ENCODE measurements at places on chromosomes 1 and 21. TPM values are rescaled to one million over a fixed set of nuclear protein-coding genes. Genes with fewer than 3 reads are reported as not detected.

GRCh38 chr1:246681900-246682895, 42.0 kb upstream of the SCCPDH start:
- H3K4me1 ChIP-seq = no peaks in the 10 kb centered on the region
- H3K4me3 ChIP-seq = no peak overlapping the region
- no peak for DNase-seq
- no peaks in the 10 kb centered on the region for H3K27me3 ChIP-seq
- no peak overlapping the region for H3K27ac ChIP-seq
- H3K36me3 ChIP-seq = no peaks in the 10 kb centered on the region

DNA sequence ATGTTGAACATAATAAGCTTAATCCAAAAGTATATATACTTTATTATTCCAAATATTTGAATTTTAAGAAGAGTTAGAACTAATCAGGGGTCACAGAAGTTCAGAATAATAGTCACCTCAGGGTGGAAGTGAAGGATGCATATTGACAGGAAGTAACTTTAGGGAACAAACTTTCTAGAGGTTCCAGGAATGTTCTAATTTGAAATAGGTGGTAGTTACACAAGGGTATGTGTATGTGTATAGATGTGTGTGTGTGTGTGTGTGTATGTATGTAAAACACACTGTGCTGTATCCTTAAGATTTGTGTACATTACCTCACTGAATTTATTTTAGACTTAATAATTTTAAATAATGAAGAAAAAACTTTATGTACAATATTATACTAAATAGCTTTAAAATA, 110.4 kb downstream of the ACBD6 start:
- no peak overlapping the region for H3K4me3 ChIP-seq
- no peaks in the 10 kb centered on the region for H3K27me3 ChIP-seq
- no peak for DNase-seq
- H3K4me1 ChIP-seq = no peaks in the 10 kb centered on the region
- no peaks in the 10 kb centered on the region for H3K36me3 ChIP-seq

PCBP3 gene
- not detected for total RNA-seq

- no peak overlapping the region for H3K4me3 ChIP-seq
- H3K36me3 ChIP-seq = no peaks in the 10 kb centered on the region
- DNase-seq = no peak
- peaks cover 16% of the 10 kb centered on the region for H3K4me1 ChIP-seq
- H3K27ac ChIP-seq = peak overlapping the region; percentile 80
- H3K27me3 ChIP-seq = no peaks in the 10 kb centered on the region
Measured at GRCh38 chr1:64172458-64172983, 30.9 kb upstream of the UBE2U start.

DNA sequence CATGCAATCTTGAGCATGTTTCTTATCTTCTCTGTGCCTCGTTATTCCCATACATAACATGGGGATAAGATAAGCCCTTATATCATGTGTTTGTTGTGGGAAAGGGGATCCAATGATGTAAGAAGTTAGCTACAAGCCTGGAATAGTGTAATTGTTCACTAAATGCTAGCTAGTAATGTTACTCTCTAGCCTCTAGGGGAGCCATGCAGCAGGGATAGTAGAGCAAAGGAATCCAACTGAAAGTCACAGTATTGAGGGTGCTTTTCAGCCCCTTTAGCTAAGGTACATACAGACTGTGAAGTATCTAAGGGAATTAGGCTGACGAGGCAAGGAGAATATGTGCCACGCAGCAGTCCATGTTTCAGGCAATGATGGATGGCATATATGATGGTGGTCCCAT, 46.9 kb downstream of the IL23R start:
- no peaks in the 10 kb centered on the region for H3K4me1 ChIP-seq
- H3K27ac ChIP-seq = no peak overlapping the region
- no peak overlapping the region for H3K4me3 ChIP-seq
- H3K27me3 ChIP-seq = no peaks in the 10 kb centered on the region
- H3K36me3 ChIP-seq = no peaks in the 10 kb centered on the region

DNA sequence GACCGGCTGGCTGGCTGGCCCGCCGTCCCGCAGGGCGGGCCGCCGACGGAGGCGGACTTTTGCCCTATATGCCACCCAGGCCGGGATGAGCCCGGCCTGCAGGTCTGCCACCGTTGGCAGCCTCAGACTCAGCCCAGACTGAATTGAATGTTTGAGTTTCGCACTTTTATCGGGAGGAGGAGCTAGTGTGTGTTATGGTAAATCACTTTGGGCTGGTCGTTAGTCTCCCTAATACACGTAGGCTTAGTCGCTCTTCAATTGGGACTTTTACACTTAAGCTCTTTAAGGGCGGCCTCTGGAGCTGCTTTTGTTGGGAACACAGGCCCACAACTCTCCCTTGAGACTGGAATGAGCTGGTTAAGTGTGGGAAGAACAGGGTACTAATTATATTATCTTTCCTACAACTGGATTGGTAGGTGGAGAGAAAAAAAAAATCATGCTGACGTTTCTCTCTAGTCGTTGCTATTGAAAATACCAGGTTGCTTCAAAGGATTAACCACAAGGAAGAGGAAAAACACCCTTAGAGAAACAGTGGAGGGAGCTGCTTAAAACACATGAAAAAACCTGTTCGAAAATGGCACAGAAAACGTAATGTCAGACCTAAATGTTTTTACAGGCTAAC, 1.4 kb upstream of the IRF2BP2 start:
- no peak for DNase-seq
- H3K27ac ChIP-seq = peak overlapping the region; percentile 94
- H3K4me1 ChIP-seq = peaks cover 32% of the 10 kb centered on the region
- peak overlapping the region; percentile 66 for H3K4me3 ChIP-seq
- H3K36me3 ChIP-seq = peaks cover 23% of the 10 kb centered on the region
- H3K27me3 ChIP-seq = no peaks in the 10 kb centered on the region

GRCh38 chr1:225888898-225889601, at the start of gene LEFTY1:
TSS of gene LEFTY1 (minus strand) at chr1:225889146. CDS start at chr1:225889066, 80 bp downstream.
- H3K36me3 ChIP-seq = no peaks in the 10 kb centered on the region
- DNase-seq = no peak
- no peak within 1 kb of the TSS for H3K4me3 ChIP-seq
- no peaks in the 10 kb centered on the region for H3K4me1 ChIP-seq
- no peaks in the 10 kb centered on the region for H3K27me3 ChIP-seq
- no peak within 1 kb of the TSS for H3K27ac ChIP-seq

DNA sequence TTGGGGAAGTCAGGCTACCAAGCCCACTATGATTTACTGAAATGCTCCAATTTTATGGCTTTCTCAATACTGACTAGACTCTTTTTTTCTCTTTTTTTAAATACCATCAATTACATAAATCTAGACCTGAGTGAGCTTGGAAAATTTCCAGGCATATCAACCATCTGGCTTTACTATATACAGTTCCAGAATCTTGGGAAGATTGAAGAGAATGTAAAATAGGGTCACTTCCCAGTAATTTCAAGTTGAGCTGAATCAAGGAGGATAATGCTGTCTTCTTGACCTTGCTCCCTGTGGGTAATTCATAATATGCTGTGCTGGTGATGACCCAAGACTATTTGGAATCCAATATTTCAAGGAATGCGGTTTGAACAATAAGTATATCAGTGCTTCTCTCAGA, 108.1 kb downstream of the MAP3K21 start:
- H3K27ac ChIP-seq = no peak overlapping the region
- H3K36me3 ChIP-seq = no peaks in the 10 kb centered on the region
- no peak overlapping the region for H3K4me3 ChIP-seq
- H3K4me1 ChIP-seq = no peaks in the 10 kb centered on the region
- no peaks in the 10 kb centered on the region for H3K27me3 ChIP-seq
- DNase-seq = no peak

DNA sequence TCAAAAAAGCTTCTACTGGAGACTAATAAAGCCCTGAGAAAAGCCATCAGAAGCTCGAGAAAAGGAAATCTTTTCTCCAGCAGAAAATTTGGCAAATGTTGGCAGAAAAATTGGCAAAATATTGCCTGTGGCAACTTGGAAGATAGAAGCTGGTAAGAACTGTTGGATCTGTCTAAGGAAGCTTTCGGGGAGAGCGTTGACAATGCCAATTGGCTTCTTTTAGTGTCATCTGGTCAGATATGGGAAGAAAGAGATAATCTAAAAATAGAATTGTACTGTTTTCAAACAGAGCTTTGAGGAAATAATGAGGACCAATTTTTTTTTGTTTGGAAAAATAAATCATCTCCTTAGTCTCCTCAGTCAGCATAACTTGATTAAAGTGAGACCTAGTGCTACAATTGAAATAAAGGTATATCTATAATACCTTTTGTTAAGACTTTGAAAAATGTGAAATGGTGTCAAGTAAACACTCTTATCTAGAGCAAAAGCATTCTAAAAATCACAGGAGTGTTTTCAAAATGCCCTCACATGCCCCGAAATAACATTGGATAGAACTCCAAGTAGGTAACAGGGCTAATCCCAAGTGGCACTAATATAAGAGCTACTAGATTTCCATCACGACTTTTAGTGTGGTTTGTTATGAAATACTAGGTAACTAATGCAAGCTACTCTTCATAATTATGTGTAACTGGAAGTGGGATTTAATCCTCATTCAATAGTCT, 882.2 kb upstream of the B3GALT2 start:
- no peaks in the 10 kb centered on the region for H3K4me1 ChIP-seq
- no peaks in the 10 kb centered on the region for H3K36me3 ChIP-seq
- H3K27ac ChIP-seq = no peak overlapping the region

GBP5 gene
- not detected for total RNA-seq

DNA sequence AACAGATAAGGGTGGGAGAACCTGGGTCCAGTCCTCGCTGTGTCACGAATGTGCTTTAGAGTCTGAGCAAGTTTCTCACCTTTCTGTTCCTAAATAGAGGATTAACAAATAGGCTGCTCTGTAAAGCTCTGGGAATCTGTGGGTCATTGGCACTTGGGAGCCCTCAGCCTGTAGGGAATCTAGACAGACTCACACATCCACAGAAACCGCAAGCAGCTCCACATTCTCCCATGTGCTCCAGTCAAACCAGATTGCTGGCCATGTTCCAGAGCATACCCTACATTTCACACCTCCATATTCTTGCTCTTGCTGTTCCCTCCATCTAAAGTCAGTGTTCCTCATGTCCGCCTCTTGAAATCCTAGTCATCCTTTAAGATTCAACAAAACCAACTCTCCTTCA, 7.8 kb upstream of the AHCYL1 start:
- no peak overlapping the region for H3K4me3 ChIP-seq
- DNase-seq = no peak
- peak overlapping the region; percentile 2 for H3K27ac ChIP-seq
- H3K4me1 ChIP-seq = no peaks in the 10 kb centered on the region
- H3K36me3 ChIP-seq = no peaks in the 10 kb centered on the region

SPOCD1 gene
- 30.7 TPM for total RNA-seq

MAP3K21 gene
- total RNA-seq = 2.6 TPM

- H3K27me3 ChIP-seq = no peaks in the 10 kb centered on the region
- no peak overlapping the region for H3K4me3 ChIP-seq
- H3K27ac ChIP-seq = no peak overlapping the region
- no peaks in the 10 kb centered on the region for H3K4me1 ChIP-seq
- no peaks in the 10 kb centered on the region for H3K36me3 ChIP-seq
- no peak for DNase-seq
Measured at GRCh38 chr1:14568716-14569355, 29.6 kb upstream of the KAZN start.

DNA sequence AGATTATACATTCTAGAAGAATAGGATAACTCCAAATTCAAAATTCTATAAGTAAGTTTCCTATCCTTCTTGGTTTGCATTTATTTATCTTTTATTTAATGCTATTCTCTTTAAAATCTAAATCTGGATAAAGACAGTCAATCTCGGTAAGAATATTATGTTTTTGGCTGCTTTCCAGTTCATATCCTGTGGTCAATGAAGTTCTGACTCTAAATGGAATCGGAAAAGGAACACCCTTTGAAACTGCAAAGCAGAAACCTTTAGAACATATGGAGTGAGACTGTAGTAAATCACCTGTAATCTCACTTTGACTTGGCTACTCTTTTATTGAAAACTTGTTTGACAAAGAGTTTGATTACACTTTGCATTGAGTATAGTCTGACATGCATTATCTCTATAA, 85.2 kb downstream of the KIFAP3 start:
- DNase-seq = no peak
- no peak overlapping the region for H3K4me3 ChIP-seq
- H3K27me3 ChIP-seq = no peaks in the 10 kb centered on the region
- H3K4me1 ChIP-seq = no peaks in the 10 kb centered on the region

DNA sequence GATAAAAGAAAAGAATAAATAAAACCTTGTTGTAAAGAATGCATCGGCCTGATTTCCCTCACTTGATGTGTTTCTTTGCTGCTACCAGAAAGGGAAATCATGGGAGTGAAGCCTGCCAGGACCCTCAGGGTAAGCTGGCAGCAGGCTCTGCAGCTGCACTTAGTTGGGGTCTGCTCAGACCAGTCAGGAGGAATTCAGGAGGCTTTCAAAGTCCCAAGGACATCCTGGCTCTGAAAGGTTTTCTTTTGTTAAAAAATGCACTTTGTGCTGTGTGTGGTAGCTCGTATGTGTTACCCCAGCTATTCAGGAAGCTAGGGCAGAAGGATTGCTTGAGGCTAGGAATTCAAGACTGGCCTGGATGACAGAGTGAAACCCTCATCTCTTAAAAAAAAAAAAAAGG, 254.8 kb downstream of the ZNF648 start:
- no peaks in the 10 kb centered on the region for H3K4me1 ChIP-seq
- H3K27ac ChIP-seq = no peak overlapping the region
- H3K36me3 ChIP-seq = no peaks in the 10 kb centered on the region
- no peak for DNase-seq
- H3K27me3 ChIP-seq = no peaks in the 10 kb centered on the region
- no peak overlapping the region for H3K4me3 ChIP-seq

DNA sequence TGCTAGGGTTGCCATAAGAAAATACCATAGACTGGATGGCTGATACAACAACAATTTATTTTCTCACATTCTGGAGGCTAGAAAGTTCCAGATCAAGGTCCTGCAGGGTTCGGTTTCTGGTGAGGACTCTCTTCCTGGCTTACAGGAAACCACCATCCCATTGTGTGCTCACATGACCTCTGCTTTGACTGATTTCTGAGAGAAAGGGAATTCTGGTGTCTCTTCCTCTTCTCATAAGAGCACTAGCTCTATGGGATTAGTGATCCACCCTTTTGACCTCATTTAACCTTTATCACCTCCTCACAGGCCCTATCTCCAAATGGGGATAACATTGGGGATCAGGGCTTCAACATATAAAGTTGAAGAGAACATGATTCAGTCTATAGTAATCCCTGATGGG, 47.5 kb downstream of the MRPL39 start:
- no peak overlapping the region for H3K27ac ChIP-seq
- H3K36me3 ChIP-seq = no peaks in the 10 kb centered on the region
- H3K4me3 ChIP-seq = no peak overlapping the region
- DNase-seq = no peak
- H3K4me1 ChIP-seq = no peaks in the 10 kb centered on the region
- H3K27me3 ChIP-seq = no peaks in the 10 kb centered on the region

SFN gene
- 17.8 TPM for total RNA-seq

DNA sequence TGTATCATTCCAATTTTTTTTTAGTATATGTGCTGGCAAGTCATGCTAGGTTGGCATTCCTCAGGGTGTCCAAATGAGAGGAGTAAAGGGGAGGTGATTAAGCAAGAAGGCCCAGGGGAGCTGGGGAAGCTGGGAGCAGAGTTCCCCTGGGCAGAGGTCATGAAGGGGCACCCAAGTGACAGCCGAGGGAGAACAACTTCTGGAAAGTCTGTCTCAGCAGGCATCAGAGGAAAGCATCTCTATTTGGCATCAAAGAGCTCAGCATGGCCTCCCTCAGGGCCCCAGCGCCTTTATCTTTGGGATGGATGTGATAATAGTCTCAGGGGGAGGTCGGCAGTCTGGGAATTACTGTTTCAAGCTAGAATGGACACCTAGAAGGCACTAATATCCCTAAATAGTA, 5.0 kb upstream of the ENO1 start:
- peak overlapping the region; percentile 5 for H3K27ac ChIP-seq
- peaks cover 11% of the 10 kb centered on the region for H3K4me1 ChIP-seq
- H3K36me3 ChIP-seq = no peaks in the 10 kb centered on the region
- no peaks in the 10 kb centered on the region for H3K27me3 ChIP-seq
- DNase-seq = no peak
